ENCODE measurements at places on chromosomes 5 and 9. TPM values are rescaled to one million over a fixed set of nuclear protein-coding genes. Genes with fewer than 3 reads are reported as not detected.

- no peak for DNase-seq
Measured at GRCh38 chr9:136942881-136943230, 1.7 kb downstream of the FBXW5 start.

- no peak for DNase-seq
Measured at GRCh38 chr9:75051285-75051684, 23.2 kb upstream of the CARNMT1 start.

- DNase-seq = no peak
Measured at GRCh38 chr5:102937894-102938293, 182.0 kb downstream of the GIN1 start.

DNA sequence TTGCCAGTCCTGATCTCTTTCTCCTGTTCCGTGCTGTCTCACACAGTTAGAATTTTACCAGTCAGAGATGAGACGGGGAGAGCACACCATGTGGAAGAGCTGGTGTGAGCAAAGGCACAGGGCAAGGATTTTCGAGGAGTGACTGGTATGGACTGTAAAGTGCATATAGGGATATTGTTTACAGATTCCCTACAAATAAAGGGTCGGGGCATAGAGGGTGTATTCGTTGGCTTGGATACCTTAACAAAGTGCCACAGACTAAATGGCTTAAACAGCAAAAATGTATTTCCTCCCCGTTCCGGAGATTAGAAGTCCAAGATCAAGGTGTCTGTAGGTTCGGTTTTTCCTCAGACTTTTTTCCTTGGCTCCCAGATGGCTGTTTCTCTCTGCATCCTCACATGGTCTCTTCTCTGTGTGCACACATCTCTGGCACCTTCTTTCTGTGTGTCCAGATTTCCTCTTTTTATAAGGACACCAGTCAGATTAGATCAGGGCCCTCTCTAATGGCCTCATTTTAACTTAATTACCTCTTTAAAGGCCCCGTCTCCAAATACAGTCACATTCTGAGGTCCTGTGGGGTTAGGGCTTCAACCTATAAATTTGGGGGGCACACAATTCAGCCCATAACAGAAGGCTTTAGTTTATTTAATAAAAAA lies 23.4 kb downstream of the CYFIP2 start:
- DNase-seq = no peak

DNA sequence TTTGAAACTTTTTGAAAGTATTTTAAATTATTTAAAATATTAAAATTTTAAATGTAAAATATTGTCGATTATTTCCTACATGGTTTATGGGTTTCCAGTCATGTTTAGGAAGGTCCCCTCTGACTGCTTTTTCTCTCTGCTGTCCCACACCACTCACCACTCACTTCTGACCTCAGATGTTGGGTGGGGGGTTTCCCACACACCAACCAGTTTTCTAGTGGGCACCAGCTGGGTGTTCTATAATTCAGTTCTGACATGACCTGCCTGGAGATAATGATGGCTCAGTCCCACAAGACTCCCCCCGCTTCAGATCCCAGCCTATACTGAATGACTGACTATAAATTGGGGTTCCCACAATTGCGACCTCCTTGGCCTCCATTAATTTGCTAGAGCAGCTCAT lies 310.4 kb downstream of the GADD45G start:
- DNase-seq = no peak

DNA sequence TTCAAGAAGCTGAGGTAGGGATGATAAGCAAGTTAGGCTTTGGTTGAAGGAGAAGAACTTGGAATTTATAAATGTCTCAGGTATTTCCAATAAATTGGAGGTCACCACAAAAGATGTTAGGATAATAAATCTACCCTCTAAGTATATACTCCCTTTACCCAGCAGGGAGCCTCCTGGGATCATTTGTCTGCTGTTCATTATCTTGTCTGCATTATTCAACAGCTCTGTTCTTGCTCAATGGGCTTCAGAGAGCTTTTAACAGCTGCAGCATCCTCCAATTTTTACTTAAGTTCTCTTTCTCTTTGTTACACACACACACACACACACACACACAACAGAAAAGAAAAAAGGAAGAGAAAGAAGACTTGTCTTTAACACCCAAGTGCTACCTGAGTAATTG lies 51.7 kb upstream of the VPS13A start:
- no peak for DNase-seq

DNA sequence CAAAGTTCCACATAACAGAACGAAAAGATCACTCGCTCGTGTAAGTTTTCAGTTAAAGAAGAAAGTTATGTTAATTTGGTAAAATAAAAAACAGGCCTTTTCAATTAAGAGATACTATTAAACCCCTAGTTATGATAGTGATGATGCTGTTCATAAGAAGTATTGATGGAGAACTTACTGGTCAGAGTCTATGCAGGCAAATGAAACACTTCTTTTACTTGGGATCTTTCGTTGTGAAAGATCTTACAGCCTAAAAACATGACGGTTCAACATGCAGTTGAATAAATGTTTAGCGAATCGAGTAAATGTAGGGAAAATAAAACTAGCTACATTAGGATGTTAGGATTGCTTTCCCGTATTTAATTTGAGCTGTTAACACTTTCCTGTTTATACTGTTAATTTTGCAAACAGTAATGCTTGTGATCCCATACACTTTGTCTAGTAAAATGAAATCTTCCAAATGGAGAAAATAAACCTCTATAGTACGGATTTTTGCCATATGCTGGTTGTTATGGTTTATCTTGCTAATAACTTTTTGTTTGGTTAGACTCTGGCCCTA lies 2.0 kb downstream of the RHOBTB3 start:
- DNase-seq = no peak

- DNase-seq = no peak
Measured at GRCh38 chr5:76715736-76716455, at the start of gene F2R. F2R (plus strand) TSS chr5:76716126; CDS start chr5:76716308, 182 bp downstream.

DNA sequence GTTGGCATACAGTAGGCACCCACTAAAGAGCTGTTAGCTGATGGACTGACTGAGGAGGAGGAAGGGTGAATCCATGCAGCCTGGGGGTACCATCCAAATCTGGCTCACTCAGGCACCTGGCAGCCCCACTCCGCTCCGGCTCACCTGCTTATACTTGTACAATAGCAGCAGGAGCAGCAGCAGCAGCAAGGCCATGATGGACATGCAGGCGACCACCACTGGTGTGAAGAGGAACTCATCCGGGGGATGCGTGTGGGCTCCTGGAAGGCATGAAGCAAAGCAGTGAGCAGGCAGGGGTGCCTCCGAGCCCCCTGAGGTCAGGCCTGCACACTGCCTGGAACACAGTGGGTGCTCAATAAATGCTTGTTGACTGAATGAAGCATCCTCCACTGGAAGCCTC lies 18.3 kb downstream of the CSF1R start:
- no peak for DNase-seq

DNA sequence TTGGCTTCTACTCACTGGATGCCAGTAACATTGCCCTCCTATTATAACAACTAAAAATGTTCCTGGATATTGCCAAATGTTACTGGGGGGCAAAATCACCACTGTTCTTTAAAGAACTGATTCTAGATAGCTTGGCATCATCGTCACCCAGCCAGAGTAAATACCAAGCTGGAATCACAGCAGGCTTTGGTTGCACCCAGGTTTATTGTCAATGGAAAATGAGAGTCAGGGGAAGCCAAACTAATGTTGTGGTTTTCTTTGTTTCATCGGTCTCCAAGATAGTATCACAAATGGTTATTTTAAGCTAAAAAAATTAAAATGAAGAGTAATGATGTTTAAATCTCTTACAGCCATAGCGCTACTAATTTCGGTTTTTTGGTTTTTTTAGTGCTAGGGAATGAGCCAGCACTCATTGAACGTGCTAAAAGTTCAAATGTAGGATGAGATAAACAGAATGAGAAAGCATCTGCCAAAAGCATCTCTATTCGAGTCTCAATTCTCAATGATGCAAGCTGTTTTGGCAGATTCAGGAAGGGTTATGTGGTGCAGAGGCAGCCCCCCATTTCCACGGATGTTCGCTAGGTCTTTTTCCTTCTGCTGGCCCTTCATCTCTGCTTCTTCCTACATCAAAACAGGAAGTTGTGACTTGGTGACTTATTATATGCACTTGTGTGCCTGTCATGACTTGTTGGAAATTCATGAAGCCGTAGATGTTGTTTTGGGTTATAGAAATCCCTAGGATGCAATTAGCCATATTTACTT lies 558.0 kb downstream of the EBF1 start:
- DNase-seq = no peak

DNA sequence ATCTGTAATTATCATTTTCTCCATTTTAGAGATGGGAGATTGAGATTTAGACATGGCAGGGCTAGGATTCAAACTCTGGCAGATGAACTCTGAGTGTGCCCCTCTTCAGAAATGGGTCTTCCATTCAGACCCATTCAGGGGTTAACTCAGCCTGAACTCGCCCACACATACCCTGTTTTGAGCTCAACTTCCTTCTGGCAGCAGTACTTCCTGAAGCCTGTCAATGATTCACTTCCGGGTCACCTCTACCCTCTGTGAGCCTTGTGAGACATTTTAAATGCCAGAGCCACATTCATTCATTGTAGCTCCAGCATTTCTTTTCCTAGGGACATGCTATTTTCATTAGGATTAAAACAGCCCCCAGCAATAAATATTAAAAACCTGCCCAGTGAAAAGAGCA lies 209.3 kb upstream of the SLC24A2 start:
- DNase-seq = peak; percentile 30

TOPORS gene
- 41.0 TPM for total RNA-seq

FST gene
- total RNA-seq = not detected

CDH10 gene
- not detected for total RNA-seq

TRIP13 gene
- total RNA-seq = 0.33 TPM

HTR4 gene
- total RNA-seq = not detected

FOXD4L4 gene
- not detected for total RNA-seq

PLPP7 gene
- not detected for total RNA-seq

Data from CD8-positive, alpha-beta T cell (primary cell).